H1 (cell line): ENCODE measurements at places on chromosomes 5 and 9.

DNA sequence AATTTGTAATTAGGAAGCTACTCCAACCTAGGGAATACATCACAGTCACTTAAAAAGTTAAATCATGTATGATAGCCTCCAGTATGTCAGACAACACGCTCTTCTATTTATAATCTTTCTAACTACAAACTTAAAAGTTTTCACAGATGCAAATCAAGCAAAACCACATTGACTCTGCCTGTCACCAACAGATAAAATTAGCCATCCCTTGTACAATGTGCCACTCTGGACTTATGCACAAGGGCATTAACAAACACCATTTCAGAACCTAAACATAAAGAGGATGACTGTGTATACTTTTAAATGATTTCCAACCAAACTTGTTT, 14.7 kb downstream of the ERP44 start:
- H3K27me3 ChIP-seq, result no peaks in the 10 kb centered on the region
- peaks cover 4% of the 10 kb centered on the region; the same call in 1 of the 2 replicates for H3K4me1 ChIP-seq
- H3K36me3 ChIP-seq, result no peaks in the 10 kb centered on the region
- no peak overlapping the region for H3K27ac ChIP-seq
- no peak for DNase-seq
- H3K4me3 ChIP-seq, result no peak overlapping the region

- no peak overlapping the region for H3K4me3 ChIP-seq
- H3K36me3 ChIP-seq, result no peaks in the 10 kb centered on the region
- DNase-seq, result no peak
- H3K27me3 ChIP-seq, result no peaks in the 10 kb centered on the region
- no peaks in the 10 kb centered on the region for H3K4me1 ChIP-seq
These were observed 51.0 kb upstream of the FYB1 start for GRCh38 chr5:39270225-39270848.

GRCh38 chr5:124742983-124743601, 3.3 kb downstream of the ZNF608 start:
- H3K36me3 ChIP-seq, result no peaks in the 10 kb centered on the region
- no peaks in the 10 kb centered on the region for H3K27me3 ChIP-seq
- DNase-seq, result no peak
- H3K4me1 ChIP-seq, result peaks cover 30% of the 10 kb centered on the region
- H3K4me3 ChIP-seq, result peak overlapping the region; percentile 90
- H3K27ac ChIP-seq, result no peak overlapping the region

DNA sequence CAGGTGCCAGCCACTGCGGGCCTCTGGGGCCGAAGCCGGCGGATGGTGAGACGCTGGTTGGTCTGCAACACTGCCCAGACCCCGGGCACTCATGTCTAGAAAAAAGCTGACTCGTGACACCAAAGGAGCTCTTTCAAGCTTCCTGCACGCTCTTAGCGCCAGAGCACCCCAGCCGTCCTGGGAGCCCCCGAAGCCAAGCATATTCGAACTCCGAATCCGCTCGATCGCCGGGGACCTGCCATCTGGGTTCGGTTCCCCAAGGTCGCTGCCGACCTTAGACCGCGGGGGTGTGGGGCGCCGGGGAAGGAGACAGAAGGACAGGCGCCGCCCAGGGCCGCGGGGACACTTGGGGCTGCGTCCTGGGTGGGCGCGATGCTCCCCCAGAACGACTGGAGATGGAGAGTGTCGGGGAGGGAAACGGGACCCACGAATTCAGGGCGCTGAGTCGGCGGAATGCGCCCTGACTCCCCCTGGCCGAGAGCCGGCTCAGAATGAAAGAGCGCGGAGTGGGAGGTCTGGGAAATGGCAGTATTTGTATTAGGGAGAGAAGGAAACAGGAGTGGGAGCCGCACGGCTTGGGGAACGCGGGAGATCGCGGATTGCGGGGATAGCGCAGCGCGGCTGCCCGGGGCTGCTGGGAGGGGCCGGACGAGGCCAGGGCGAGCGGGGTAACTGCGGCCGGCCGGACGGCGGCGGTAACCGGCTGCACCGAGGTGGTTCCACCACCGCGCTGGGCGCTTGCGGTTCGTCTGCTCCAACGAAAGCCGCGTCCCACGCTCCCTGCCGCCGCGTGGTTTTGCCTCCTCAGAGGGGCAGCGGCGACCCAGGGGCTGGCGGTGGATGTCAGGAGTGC, 20.1 kb upstream of the MARCHF6 start:
- no peak overlapping the region for H3K27ac ChIP-seq
- H3K4me1 ChIP-seq, result no peaks in the 10 kb centered on the region; the same call in none of the 2 replicates
- H3K27me3 ChIP-seq, result peaks cover 46% of the 10 kb centered on the region
- H3K36me3 ChIP-seq, result no peaks in the 10 kb centered on the region
- peak; percentile 77 for DNase-seq

GRCh38 chr5:68287976-68288706, 72.6 kb downstream of the PIK3R1 start:
- H3K27me3 ChIP-seq, result no peaks in the 10 kb centered on the region
- H3K4me1 ChIP-seq, result peaks cover 7% of the 10 kb centered on the region; the same call in 1 of the 2 replicates
- H3K27ac ChIP-seq, result no peak overlapping the region
- DNase-seq, result no peak
- H3K4me3 ChIP-seq, result peak overlapping the region; percentile 63

DNA sequence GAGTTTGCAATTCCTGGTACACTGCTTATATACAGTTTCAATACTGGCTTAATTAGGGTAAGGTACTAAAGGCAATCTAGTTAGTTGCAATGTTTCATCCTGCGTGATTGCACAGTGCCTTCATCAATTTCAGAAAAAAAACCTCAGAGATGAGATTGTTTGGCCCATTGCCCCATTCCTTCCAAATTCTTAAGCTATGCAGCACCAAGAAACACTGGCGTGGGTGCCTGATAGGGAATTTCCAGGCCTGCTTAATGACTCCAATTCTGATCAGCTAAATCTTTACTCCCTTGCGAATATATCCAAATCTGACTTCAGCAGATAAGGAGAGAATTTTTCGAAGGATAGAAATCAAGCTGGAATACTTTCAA, 35.9 kb upstream of the GAS1 start:
- DNase-seq, result no peak
- no peak overlapping the region for H3K4me3 ChIP-seq
- no peaks in the 10 kb centered on the region for H3K36me3 ChIP-seq
- H3K27me3 ChIP-seq, result no peaks in the 10 kb centered on the region

- DNase-seq, result no peak
- H3K4me3 ChIP-seq, result no peak overlapping the region
- no peaks in the 10 kb centered on the region for H3K4me1 ChIP-seq
- H3K27ac ChIP-seq, result no peak overlapping the region
- H3K27me3 ChIP-seq, result no peaks in the 10 kb centered on the region
These were observed 18.0 kb downstream of the IARS1 start for GRCh38 chr9:92275541-92275940.

DNA sequence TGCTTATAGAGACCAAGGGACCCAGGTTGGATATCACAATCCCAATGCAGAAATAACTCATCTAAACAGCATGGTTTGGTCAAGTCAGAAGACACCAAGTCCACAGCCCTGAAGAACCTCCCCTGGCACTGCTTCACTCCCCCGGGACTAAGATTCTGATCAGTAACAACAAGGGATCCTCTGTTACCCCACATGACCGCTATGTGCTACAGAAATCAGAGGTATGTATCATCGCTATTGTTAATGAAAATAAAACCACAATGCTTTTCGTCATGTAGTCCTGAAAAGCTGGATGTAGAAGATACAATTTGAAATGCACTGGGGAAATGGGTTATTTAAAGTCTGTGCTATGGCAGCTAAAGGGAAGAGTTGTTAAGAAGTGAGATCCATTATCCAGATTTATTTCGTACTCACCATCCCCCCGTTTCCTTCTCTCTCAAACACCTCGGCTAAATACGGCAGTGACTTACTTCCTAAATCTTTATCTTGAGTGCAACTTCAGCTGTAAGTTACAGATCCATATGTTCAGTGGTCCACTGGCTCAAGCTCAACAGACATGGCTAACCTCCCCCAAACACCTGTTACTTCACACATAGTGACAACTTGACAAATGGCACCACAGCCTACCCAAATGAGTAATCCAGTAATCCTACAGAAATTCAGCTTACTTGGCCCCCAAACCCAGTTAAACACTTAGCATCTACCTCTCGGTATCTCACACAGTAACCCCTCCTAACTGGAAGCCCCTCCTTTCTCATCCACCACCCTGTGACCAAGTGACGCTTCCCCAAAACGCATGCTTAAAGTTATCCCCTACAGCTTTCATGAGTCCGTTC, 129.2 kb downstream of the MYO10 start:
- H3K4me1 ChIP-seq, result no peaks in the 10 kb centered on the region
- H3K4me3 ChIP-seq, result no peak overlapping the region
- DNase-seq, result no peak
- no peak overlapping the region for H3K27ac ChIP-seq
- no peaks in the 10 kb centered on the region for H3K36me3 ChIP-seq

DNA sequence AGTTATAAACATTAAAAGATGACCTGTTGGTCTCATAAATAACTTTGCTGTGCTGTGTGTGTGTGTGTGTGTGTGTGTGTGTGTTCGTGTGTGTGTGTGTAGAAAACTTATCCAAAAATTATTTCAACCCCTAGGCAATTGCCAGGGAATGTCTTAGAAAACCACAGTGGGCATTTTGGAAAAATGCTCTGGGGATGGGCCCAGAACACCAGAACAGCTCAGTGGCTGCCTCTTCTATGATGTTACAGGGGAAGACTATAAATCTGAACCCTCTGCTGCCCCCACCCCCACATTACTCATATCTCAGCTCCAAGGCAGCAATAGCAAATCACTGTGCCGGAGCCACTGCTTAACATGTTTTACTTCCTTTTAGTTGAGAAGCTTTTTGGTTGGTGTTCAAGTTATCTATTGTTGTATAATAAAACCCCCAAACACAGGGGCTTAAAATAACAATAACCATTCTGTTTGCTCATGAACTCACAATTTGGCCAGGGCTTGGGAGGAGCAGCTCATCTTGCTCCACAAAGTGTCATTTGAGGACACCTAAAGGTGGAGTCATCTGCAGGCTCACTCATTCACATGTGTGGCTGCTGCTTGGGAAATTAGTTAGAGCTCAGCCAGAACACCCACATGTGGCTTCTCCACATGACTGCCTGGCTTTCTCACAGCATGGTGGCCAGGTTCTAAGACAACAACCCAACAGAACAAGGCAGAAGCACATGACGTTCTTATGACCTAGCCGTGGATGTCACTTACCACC, 40.4 kb downstream of the ACTBL2 start:
- H3K4me1 ChIP-seq, result no peaks in the 10 kb centered on the region
- DNase-seq, result no peak
- no peak overlapping the region for H3K4me3 ChIP-seq
- H3K27ac ChIP-seq, result no peak overlapping the region

DNA sequence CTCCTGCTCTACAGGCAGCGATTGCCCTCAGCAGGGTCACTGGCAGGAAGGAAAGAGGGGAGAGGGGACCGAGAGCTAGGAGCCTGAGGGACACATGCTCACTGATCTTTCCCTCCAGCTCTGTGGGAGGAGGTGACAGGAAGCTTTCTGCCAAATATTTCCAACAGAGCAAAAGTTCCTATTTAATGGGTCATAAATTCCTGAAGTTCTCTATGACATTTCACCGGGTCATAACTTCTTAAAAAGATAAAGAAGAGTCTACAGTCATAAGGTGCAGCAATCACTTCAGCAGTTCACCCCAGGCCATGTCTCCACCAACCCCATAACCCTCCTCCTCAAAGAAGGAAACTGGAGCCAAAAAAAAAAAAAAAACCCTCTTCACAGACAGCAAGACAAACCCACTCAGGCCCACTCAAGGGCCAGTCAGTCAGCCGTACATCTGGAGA, 481.1 kb downstream of the NR2F1-AS1 start:
- no peak overlapping the region for H3K4me3 ChIP-seq
- H3K4me1 ChIP-seq, result no peaks in the 10 kb centered on the region
- H3K36me3 ChIP-seq, result no peaks in the 10 kb centered on the region
- DNase-seq, result no peak

DNA sequence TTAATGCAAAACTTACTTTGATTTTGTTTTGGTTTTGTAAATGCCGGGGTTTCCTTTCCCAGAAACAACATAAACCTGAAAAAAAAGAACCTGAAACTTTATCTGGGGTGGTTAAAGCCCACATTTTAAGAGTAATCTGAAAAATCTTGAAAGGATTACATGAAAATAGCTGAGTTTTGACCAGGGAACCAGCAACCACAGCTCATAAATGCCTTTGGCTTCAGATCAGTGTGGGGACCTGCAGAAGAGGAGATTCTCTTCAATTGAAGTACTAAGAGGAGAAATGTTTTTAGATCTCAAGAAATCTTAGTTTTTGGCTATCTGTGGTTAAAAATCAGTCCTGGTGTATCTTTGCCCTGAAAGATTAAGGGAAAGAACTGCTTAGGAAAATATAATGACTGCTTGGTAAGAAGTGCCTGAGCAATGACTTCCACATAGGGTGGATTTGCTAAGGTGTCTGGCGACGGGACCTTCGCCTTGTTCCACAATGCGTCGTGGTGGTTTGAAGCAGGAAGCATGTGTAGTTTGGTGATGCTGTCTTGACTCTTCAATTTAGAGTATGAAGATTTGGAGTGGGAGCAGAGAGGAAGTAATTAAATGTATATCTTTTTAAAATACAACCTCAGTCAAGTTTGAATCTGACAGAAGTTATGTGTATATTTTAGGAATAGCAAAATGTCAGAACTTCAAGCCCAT, 186.5 kb downstream of the MAN2A1 start:
- no peak for DNase-seq
- no peaks in the 10 kb centered on the region for H3K27me3 ChIP-seq

- H3K27me3 ChIP-seq, result peaks cover 2% of the 10 kb centered on the region
- no peaks in the 10 kb centered on the region for H3K4me1 ChIP-seq
- peak overlapping the region; percentile 5 for H3K4me3 ChIP-seq
- H3K36me3 ChIP-seq, result no peaks in the 10 kb centered on the region
- H3K27ac ChIP-seq, result no peak overlapping the region
These were observed 14.1 kb upstream of the OR2S2 start for GRCh38 chr9:35972093-35972492.

DNA sequence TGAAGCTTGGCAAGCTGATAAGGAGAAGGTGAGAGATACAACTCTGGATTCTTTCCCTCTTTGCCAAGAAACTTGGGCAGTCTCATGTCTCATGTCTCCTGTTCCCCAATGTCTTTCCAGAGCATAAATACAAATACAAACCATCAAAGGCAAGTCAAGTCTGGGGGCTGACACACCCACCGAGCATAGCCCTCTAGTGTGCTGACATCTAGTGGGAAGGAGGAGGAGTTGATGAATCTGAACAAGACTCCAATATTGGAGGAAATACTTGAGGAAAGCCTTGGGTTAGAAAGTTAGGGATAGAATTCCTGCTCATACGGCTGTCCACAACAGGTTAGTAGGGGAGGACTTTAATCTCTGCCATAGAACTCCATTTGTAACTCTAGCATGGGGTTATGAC, 8.6 kb downstream of the MLANA start:
- no peak overlapping the region for H3K4me3 ChIP-seq
- H3K27me3 ChIP-seq, result no peaks in the 10 kb centered on the region
- no peak overlapping the region for H3K27ac ChIP-seq
- no peaks in the 10 kb centered on the region for H3K4me1 ChIP-seq
- DNase-seq, result no peak

- H3K36me3 ChIP-seq, result no peaks in the 10 kb centered on the region
- H3K4me3 ChIP-seq, result no peak overlapping the region
- no peak overlapping the region for H3K27ac ChIP-seq
- peaks cover 24% of the 10 kb centered on the region for H3K27me3 ChIP-seq
- DNase-seq, result peak; percentile 58
These were observed 7.9 kb downstream of the NRARP start for GRCh38 chr9:137294091-137294680.
